ENCODE measurements at places on chromosomes 13 and 19.

- DNase-seq = no peak
Measured at GRCh38 chr19:42290523-42291434, 11.2 kb upstream of the PRR19 start.

DNA sequence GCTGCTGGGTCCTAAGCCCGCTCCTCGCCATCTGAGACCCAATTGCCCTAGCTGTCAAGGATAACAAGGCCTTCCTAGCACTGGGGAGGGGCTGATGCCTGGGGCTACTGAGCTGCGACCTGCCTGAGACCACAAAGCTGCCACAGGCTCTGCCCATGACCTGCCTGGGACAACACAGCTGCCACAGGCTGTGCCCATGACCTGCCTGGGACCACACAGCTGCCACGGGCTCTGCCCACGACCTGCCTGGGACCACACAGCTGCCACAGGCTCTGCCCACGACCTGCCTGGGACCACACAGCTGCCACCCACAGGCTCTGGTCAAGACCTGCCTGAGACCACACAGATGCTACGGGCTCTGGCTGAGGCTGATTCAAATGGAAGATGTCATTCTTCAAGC, 54.8 kb downstream of the EPS15L1 start:
- DNase-seq = no peak

GRCh38 chr19:45816236-45817009, 1.3 kb upstream of the RSPH6A start:
- DNase-seq = no peak

- peak; percentile 75 for DNase-seq
Measured at GRCh38 chr13:77048681-77049080, 21.7 kb upstream of the FBXL3 start.

GRCh38 chr13:93286047-93286446, 59.4 kb downstream of the GPC6 start:
- no peak for DNase-seq

- DNase-seq = peak; percentile 65
Measured at GRCh38 chr13:85864963-85865530, 65.8 kb upstream of the SLITRK6 start.

DNA sequence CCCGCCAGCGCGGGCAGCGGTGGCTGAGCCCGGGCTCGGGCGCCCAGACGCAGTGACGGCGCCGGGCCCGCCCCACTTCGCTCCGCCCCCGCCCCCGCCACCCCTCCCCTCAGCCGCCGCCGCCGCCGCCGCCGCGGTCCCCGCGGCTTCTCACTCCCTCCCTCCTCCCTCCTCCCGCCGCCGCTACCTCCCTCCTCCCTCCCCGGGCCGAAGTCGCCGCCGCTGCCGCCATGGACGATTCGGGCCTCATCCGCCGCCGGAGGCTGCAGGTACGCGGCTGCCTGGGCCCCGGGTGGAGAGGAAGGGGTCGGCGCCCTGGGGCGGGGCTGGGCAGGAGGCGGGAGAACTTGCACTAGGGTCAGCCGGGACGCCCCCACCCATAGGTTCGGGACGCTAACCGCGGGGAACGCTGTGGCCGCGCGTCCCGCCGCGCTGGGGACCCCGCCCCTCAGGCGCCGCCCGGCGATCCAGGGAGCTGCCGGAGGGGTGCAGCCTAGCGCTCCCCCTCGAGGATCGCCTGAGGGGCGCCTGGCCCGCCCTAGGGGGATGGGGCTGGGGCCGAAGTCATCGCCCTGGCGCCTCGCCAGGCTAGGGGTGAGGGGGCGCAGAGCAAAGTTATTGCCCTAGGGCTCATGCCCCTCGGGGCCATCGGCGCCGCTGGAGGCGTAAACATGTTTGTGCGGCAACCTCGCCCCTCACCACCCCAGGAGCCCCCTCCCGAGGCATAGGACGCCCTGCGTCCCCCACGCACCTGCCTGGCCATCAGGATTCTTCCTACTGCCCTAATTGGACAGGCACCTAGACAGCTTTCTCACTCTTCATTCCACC, 427 bp downstream of the RTBDN start:
- DNase-seq = peak; percentile 62

GRCh38 chr13:92963029-92963428, 263.6 kb upstream of the GPC6 start:
- DNase-seq = no peak

DNA sequence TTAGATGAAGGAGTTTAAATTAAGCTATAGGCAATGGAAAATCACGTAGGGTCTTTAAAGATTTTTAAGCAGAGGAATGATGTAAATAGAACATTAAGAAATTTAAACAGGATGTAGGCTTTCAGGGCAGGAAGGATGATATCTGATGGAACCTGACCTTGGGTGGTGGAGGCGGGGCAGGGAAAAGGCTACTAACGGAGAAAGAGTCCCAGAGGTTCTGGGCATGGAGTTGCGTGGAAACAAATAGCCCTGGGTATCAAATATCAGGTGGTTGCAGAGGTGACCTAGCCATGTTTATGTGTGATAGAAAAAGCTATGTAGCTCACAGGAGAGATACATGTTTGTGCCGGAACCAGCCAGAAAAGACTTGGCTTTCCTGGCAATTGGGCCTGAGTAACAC, 7.8 kb upstream of the CDK8 start:
- peak; percentile 13 for DNase-seq

DNA sequence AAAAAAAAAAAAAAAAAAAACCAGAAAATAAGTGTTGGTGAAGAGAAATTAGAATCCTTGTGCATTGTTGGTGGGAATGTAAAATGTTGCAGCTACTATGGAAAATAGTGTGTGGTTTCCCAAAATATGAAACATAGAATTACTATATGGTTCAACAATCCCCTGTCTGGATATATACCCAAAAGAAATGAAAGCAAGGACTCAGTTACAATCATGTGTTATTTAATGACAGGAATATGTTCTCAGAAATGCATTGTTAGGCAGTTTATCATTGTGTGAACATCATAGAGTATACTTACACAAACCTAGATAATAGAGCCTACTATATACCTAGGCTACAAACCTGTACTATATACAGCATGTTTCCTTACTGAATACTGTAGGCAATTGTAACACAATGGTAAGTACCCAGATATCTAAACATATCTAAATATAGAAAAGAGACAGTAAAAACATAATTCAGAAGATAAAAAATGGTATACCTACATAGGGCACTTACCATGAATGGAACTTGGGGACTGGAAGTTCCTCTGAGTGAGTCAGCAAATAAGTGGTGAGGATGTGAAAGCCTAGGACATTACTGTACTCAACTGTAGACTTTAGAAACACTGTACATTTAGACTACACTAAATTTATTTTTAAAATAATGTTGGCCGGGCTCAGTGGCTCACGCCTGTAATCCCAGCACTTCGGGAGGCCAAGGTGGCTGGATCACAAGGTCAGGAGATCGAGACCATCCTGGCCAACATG, 25.7 kb upstream of the SLC7A1 start:
- no peak for DNase-seq

DNA sequence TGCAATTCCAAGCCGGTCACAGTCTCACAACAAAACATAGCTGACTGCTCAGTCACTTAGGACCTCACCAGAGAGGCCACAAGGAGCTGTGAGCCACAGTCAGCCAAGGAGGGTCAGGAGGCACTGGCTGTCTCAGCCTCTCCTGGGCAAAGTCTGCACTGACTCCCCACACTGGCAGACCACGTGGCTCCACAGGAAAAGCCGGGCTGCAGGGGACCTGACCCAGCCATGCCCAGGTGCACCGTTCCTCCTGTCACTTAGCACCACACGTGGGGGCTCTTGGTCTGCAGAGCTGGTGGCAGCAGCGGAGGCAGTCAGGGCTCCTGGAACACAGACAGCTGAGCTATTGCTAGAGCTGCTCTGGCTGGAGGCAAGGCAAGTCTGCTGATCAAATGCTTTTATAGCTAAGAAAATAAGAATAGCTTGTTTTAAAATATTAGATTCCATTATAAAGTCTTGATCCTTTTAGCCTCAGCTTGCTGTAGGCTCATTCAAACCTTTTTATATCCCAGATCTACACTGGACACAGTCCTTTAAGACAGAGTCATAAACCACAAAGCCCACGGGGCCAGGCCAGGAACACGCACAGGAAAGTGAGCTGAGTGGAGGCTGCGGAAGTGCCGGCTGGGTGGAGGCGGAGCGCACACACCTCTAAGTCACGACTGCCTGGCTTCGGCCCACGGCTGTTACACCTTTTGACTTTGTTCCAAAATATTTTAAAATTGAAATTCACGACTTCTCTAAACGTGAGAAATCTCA, 744.1 kb downstream of the UQCRFS1 start:
- DNase-seq = peak; percentile 39

DNA sequence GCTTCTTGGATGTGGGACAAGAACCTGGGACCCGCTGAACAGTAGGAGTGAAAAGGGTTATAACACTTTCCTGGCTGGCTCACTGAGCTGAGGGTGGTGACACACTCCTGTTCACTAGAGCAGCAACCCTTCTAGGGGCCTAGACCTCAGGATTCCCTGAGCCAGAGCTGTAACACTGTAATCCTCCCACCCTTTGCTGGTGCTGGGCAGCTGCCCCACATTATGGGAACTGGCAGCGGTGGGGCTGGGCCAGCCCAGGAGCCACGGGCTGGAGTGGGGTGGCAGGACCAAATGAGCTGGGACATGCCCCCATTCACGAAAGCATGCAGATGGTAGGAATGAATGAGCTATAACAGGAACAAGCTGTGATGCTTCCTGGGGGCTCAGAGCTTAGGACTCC, 110.6 kb downstream of the B3GLCT start:
- DNase-seq = no peak

- no peak for DNase-seq
Measured at GRCh38 chr13:108700422-108701170, 71.2 kb downstream of the MYO16 start.

DNA sequence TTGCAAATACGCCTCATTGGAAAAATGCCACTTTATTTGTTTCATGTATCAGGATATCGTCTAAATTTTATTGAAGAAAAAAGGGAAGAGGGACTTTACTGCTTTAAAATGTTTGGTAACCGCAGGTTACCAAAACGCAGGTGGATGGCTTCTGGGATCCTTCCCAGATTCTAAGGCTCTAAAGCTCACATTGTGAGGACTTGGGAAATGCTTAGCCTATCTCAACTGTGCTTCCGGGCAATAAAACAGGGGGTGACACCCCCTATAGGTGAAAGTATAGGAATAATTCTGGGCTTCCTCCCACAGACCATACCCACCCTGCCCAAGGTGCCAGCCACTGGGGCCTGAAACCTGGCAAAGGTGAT, 73.2 kb upstream of the IPO5 start:
- DNase-seq = peak; percentile 26

DNA sequence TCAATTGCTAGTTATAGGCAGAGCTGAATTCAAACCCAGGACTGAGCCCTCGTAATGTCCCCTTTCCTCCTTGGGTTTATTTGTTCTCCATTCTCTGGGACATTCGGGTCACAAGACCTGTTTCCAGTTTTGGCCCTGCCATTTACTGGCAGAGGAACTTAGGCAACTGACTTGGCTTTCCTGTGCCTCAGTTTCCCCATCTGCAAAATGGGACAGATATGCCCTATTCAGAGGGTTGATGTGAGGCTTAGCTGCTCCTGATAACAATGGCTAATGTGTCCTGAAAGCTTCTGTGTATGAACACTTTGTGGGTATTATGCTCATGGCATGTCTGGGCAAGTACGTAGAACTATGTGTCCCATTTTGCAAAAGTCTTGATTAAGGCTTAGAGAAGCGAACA, 996 bp downstream of the ZNF524 start:
- DNase-seq = no peak

GRCh38 chr13:67299072-67299635, 69.0 kb upstream of the PCDH9 start:
- no peak for DNase-seq

GRCh38 chr13:69324090-69324886, 783.3 kb upstream of the ATXN8OS start:
- DNase-seq = no peak

DNA sequence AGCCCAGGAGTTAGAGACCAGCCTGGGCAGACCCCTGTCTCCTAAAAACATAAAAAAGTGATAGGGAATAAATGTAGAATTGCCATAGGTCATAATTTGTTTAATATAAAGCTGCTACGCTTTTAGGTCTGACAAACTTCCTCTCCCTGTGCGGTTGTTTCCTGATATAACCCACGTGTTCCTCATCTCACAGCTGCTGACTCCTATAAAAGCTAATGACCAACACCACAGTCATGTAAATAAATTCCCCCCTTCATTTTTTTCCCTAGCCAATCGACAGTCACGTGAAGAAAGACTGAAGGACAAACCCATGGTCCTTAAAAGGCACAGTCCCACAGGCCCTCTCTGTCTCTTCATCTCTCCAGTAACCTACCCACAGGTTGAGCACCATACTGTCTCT, 27.5 kb downstream of the ZNF266 start:
- DNase-seq = no peak

DNA sequence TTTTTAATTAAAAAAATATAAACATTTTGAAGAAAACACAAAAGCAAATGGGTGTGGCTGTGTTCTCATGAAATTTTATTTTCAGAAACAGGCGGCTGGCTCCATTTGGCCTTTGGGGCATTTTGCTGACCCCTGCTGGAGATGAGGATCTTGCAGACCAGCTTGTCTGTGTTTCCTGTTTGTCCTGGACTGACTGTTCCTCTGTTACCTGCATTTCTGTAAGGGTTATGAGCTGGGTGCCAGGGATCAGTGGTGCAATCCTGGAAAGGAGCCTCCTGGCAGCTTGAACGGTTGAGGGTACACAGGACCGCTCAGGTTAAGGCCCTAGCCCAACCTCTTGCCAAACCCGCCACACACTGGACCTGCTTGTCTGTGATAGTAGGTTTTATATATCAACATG, 49.9 kb downstream of the ZNF787 start:
- DNase-seq = peak; percentile 26

GRCh38 chr19:54343868-54344267, 4.9 kb upstream of the LILRA4 start:
- no peak for DNase-seq

DNA sequence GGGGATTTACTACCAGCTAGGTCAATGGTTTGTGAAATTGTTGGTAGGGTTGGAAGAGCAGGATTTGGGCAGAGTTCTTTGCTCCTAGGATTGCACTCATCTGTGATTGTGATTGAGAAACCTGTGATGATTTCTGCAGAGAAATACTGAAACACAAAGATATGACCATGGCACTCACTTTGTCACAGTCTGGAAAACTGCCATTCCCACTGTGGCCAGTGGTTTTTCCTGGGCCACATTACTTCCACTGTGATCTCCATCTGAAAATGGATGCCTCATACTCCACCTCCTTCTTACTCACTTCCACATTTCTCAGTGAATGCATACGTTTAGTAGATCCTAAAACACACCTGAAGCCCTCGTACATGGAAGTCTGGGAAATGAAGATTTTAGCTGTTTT, 593.2 kb downstream of the LMO7 start:
- no peak for DNase-seq

GRCh38 chr13:51584731-51585672, 740 bp downstream of the WDFY2 start:
- peak; percentile 83 for DNase-seq

DNA sequence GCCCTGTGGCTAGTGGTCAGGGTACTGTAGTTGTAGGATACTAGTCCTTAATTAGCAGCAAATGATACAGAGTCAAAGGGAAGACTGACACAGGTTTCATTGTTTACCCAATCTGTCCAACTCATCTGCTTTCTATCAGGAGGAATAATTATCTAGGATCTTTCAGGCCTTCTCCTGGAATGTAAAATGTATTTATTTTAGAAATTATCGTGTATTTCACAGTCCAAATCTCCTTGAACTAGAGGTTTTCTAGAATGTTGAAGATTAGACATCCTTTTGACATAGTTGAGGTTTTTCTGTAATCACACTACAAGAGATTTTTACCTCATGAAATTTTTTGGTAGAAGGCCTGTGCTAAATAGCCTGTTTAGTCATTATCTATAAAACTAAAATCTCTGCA, 1694.8 kb upstream of the PCDH20 start:
- DNase-seq = no peak
